Activated naive CD4-positive, alpha-beta T cell treated with anti-CD3 and anti-CD28 coated beads for 36 hours (primary cell): ENCODE measurements at places on chromosomes 3 and 15. TPM values are rescaled to one million over a fixed set of nuclear protein-coding genes. Genes with fewer than 3 reads are reported as not detected.

Gene OXSR1
- total RNA-seq, result 35.0 TPM

- no peak for DNase-seq
- H3K4me3 ChIP-seq, result no peak overlapping the region
- no peaks in the 10 kb centered on the region for H3K27me3 ChIP-seq
- H3K27ac ChIP-seq, result no peak overlapping the region
- no peaks in the 10 kb centered on the region for H3K36me3 ChIP-seq
Measured at GRCh38 chr3:194376241-194376560, 6.7 kb upstream of the LRRC15 start.

DNA sequence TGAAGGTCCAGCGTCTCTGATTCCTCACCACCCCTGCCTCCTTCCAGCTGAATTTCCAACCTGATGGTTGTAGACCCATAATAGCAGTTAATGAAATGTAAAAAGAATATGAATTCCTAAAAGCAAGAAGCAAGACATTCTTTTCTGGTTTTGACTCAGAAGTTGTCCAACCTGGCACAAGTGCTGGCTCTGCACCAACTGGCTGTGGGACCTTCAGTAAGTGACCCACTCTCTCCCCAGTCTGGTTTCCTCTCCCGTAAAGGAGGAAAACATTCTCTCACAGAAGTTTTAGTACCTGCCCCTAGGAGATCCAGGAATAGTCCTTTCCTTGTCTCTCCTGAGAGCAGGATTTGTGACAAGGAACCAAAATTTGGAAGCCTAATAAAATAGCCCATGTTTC lies 236.9 kb upstream of the TRIM42 start:
- H3K4me1 ChIP-seq, result no peaks in the 10 kb centered on the region
- H3K36me3 ChIP-seq, result no peaks in the 10 kb centered on the region
- H3K27ac ChIP-seq, result no peak overlapping the region
- no peak overlapping the region for H3K4me3 ChIP-seq

- H3K27ac ChIP-seq, result no peak overlapping the region
- H3K36me3 ChIP-seq, result no peaks in the 10 kb centered on the region
- peaks cover 2% of the 10 kb centered on the region for H3K27me3 ChIP-seq
- H3K4me3 ChIP-seq, result no peak overlapping the region
- no peak for DNase-seq
Measured at GRCh38 chr3:28950614-28951013, 330.3 kb upstream of the RBMS3 start.

- H3K27me3 ChIP-seq, result peaks cover 66% of the 10 kb centered on the region
- DNase-seq, result no peak
- H3K36me3 ChIP-seq, result no peaks in the 10 kb centered on the region
- peaks cover 24% of the 10 kb centered on the region for H3K4me1 ChIP-seq
- H3K27ac ChIP-seq, result no peak overlapping the region
Measured at GRCh38 chr3:165193366-165194254, 2.6 kb downstream of the SLITRK3 start.

Gene ELL3
- total RNA-seq, result 1.0 TPM

Gene SPSB4
- total RNA-seq, result not detected

- no peaks in the 10 kb centered on the region for H3K36me3 ChIP-seq
- no peak overlapping the region for H3K27ac ChIP-seq
- H3K4me1 ChIP-seq, result no peaks in the 10 kb centered on the region
- H3K27me3 ChIP-seq, result no peaks in the 10 kb centered on the region
Measured at GRCh38 chr3:61221759-61222362, 29.4 kb downstream of the FHIT start.

GRCh38 chr3:149560617-149561016 lies 86.1 kb downstream of the TM4SF4 start:
- H3K36me3 ChIP-seq, result no peaks in the 10 kb centered on the region
- H3K4me3 ChIP-seq, result no peak overlapping the region
- H3K27me3 ChIP-seq, result peaks cover 4% of the 10 kb centered on the region
- no peak overlapping the region for H3K27ac ChIP-seq
- no peak for DNase-seq

- no peak overlapping the region for H3K27ac ChIP-seq
- no peak overlapping the region for H3K4me3 ChIP-seq
- H3K4me1 ChIP-seq, result no peaks in the 10 kb centered on the region
- H3K36me3 ChIP-seq, result no peaks in the 10 kb centered on the region
- H3K27me3 ChIP-seq, result no peaks in the 10 kb centered on the region
Measured at GRCh38 chr3:119195911-119196310, 22.5 kb downstream of the UPK1B start.

- H3K4me3 ChIP-seq, result no peak overlapping the region
- H3K27ac ChIP-seq, result no peak overlapping the region
- peaks cover 10% of the 10 kb centered on the region for H3K4me1 ChIP-seq
- no peaks in the 10 kb centered on the region for H3K27me3 ChIP-seq
- DNase-seq, result no peak
- no peaks in the 10 kb centered on the region for H3K36me3 ChIP-seq
Measured at GRCh38 chr3:119018690-119019463, 15.8 kb downstream of the IGSF11 start.

DNA sequence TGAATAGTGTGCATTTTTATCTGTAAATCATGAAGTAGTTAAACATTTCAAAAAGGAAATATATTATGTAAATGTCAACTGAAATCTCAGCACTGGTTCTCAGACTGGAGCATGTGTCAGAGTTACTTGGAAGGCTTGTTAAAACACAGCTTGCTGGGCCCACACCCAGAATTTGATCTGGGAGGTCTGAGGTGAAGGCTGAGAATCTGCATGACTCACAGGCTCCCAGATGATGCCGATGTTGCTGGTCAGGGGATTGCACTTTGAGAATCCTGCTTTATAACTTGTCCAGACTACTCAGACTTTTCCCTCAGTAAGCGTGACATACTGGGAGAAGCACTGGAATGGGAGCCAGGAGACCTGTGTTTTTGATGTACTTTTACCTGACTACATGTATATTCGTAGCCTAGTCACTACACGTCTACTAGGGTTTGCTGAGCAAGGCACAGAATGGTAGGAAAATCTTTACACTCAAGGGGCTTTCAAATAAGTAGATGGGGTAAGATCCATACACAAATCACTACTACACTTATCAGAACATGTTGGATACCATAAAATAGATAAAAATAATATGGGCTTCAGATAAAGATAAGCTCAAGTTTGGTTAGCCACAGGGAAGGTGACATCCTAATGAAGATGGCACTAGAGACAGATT lies 77.1 kb upstream of the MEX3B start:
- H3K36me3 ChIP-seq, result peaks cover 9% of the 10 kb centered on the region
- H3K27me3 ChIP-seq, result no peaks in the 10 kb centered on the region
- no peak for DNase-seq
- no peaks in the 10 kb centered on the region for H3K4me1 ChIP-seq
- no peak overlapping the region for H3K27ac ChIP-seq

DNA sequence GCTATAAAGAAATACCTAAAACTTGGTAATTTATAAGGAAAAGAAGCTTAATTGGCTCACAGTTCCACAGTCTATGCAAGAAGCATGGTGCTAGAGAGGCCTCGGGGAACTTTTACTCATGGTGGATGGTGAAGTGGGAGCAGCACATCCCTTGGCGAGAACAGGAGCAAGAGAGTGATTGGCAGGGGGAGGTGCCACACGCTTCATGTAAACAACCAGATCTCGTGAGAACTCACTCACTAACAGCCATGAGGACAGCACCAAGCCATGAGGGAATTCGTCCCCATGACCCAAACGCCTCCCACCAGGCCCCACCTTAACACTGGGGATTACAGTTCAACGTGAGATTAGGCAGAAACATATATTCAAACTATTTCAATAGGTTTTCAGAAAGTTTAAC lies 28.0 kb downstream of the GABRB3 start:
- H3K4me1 ChIP-seq, result no peaks in the 10 kb centered on the region
- no peak overlapping the region for H3K4me3 ChIP-seq
- no peaks in the 10 kb centered on the region for H3K27me3 ChIP-seq
- DNase-seq, result no peak

DNA sequence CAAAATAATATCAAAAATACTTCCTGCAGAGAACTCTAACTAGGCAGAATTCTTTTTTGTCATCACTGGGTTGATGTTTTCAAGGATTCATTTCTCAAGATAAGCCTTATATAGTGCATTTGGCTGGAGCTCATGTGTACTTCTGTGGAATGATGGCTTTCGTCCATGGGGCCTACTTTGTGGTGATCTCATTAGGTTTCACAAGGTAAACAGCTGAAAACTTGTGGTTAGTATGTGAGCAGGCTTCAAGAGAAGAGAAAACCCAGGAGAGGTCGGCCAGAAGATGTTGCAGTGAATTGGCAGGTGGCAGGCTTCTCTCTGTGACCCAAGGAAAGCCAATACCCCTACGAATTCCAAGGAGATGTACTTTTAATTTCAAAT lies 121.4 kb upstream of the PHLDB2 start:
- no peak for DNase-seq
- no peak overlapping the region for H3K27ac ChIP-seq
- H3K4me1 ChIP-seq, result peaks cover 4% of the 10 kb centered on the region

GRCh38 chr15:70717237-70717793 lies 46.0 kb downstream of the UACA start:
- H3K36me3 ChIP-seq, result no peaks in the 10 kb centered on the region
- no peaks in the 10 kb centered on the region for H3K4me1 ChIP-seq
- H3K27ac ChIP-seq, result no peak overlapping the region
- peaks cover under 1% of the 10 kb centered on the region for H3K27me3 ChIP-seq
- no peak overlapping the region for H3K4me3 ChIP-seq

- H3K27me3 ChIP-seq, result no peaks in the 10 kb centered on the region
- no peaks in the 10 kb centered on the region for H3K36me3 ChIP-seq
- no peak overlapping the region for H3K27ac ChIP-seq
- H3K4me1 ChIP-seq, result no peaks in the 10 kb centered on the region
- DNase-seq, result no peak
- no peak overlapping the region for H3K4me3 ChIP-seq
Measured at GRCh38 chr3:115381573-115381912, 234.5 kb upstream of the ZBTB20 start.

Gene CHRM5
- not detected for total RNA-seq

DNA sequence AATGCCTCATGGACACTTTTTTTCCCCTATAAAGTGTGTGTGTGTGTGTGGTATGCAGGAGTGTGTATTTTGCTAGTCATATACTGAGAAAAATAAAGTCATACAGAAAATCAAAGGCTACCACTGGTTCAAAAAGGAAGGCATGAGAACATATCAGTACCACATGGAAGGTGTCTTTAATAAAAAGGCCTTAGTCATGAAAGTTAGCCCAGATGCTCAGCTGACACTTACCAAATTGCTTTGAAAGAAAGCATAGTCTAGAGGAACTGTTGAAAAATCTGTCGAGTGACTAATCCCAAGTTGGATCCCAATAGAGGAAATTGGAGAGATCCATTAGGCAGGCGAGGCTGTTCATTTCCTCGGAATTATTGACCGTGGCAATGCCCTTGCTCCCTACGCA lies 432.9 kb upstream of the CFAP20DC start:
- H3K36me3 ChIP-seq, result no peaks in the 10 kb centered on the region
- H3K4me3 ChIP-seq, result no peak overlapping the region
- peaks cover 12% of the 10 kb centered on the region for H3K4me1 ChIP-seq
- H3K27me3 ChIP-seq, result no peaks in the 10 kb centered on the region
- H3K27ac ChIP-seq, result no peak overlapping the region
- DNase-seq, result no peak

DNA sequence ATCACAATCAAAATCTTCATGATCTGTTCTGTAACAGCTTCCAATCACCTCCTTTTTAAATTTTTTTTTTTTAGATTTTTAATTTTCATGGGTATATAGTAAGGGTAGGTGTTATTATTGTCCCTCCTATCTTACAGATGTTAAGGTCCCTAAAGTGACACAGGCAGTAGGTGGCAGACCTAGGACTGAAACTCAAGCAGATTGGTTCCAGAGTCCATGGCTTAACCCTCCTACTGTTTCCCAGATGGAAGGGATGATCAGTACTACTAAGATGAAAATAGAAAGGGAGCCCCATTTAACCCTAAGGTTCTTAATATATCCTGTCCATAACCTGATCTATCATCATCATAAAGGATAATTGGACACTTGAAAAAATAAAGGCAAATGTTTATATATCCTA lies 57.1 kb downstream of the CHAC1 start:
- DNase-seq, result no peak
- no peak overlapping the region for H3K4me3 ChIP-seq
- H3K36me3 ChIP-seq, result peaks cover 26% of the 10 kb centered on the region
- H3K27me3 ChIP-seq, result no peaks in the 10 kb centered on the region
- H3K27ac ChIP-seq, result no peak overlapping the region

GRCh38 chr3:114081037-114081436 lies 24.5 kb downstream of the QTRT2 start:
- no peak overlapping the region for H3K4me3 ChIP-seq
- no peak for DNase-seq
- H3K36me3 ChIP-seq, result peaks cover 59% of the 10 kb centered on the region
- H3K27me3 ChIP-seq, result no peaks in the 10 kb centered on the region
- H3K4me1 ChIP-seq, result no peaks in the 10 kb centered on the region

GRCh38 chr15:32853592-32853991 lies 135.8 kb downstream of the GREM1 start:
- H3K4me3 ChIP-seq, result no peak overlapping the region
- DNase-seq, result no peak
- no peaks in the 10 kb centered on the region for H3K4me1 ChIP-seq
- no peaks in the 10 kb centered on the region for H3K36me3 ChIP-seq

Gene ONECUT1
- not detected for total RNA-seq

DNA sequence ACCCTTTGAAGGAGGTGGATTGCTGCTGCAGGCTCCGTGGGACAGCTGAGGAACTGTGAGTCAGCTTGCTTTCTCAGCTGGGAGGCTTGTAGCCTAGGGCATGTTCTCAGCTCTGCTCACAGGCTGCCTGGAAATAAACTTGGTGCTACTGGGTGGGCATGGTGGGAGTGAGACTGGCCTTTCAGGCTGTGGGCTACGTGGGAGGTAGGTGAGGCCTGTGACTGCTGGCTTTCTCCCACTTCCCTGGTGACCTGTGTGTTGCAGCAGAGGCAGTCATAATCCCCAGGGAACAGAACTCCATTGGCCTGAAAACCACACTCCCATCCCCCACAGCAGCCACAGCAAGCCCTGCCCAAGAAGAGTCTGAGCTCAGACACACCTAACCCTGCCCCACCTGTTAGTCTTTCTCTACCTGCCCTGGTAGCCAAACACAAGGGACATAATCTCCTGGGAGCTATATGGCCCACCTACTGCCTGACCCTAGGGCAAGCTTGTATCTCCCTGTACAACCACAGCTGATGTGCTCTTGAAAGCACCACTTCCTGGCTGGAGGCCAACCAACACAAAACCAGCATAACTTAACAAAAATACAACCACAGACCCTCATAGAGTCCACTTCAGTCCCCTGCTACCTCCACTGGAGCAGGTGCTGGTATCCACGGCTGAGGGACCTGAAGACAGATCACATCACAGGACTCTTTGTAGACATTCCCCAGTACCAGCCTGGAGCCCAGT lies 236.5 kb downstream of the SQOR start:
- peaks cover 1% of the 10 kb centered on the region for H3K36me3 ChIP-seq
- no peak overlapping the region for H3K27ac ChIP-seq
- DNase-seq, result no peak
- no peaks in the 10 kb centered on the region for H3K4me1 ChIP-seq
- H3K27me3 ChIP-seq, result peaks cover 8% of the 10 kb centered on the region

- DNase-seq, result no peak
- peaks cover 8% of the 10 kb centered on the region for H3K4me1 ChIP-seq
- no peak overlapping the region for H3K4me3 ChIP-seq
- H3K27ac ChIP-seq, result no peak overlapping the region
- peaks cover 32% of the 10 kb centered on the region for H3K36me3 ChIP-seq
Measured at GRCh38 chr3:15220661-15221060, 14.6 kb downstream of the CAPN7 start.

Gene THAP10
- not detected for total RNA-seq
